GM20000 (cell line): ENCODE measurements at places on chromosomes 2 and 18.
A peak's percentile ranks its signal among the peaks of the same experiment; 100 is the strongest.

GRCh38 chr2:42252464-42252863 lies 83.3 kb downstream of the EML4 start:
- no peak for DNase-seq

DNA sequence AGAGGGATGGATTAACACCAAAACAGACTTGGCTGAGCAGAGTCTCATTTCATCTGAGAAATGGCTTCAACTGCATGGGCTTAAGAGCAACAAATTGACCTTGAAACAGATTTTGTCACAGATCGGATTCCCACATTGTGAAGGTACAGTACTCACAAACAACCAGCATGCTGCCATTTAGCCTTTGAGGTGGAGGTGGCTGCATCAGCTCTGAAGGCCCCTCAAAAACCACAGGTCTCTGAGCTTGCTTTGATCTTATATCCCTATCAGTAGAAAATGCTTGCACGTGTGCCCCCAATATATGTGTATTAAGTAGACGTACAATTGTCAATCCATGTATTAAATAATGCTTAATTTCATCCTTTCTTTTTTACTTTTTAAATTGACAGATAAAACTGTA lies 6.2 kb downstream of the VWA3B start:
- no peak for DNase-seq

- DNase-seq = no peak
Measured at GRCh38 chr2:35871672-35872071, 483.9 kb upstream of the CRIM1 start.

GRCh38 chr2:74162951-74163350 lies 15.2 kb upstream of the BOLA3 start:
- no peak for DNase-seq

DNA sequence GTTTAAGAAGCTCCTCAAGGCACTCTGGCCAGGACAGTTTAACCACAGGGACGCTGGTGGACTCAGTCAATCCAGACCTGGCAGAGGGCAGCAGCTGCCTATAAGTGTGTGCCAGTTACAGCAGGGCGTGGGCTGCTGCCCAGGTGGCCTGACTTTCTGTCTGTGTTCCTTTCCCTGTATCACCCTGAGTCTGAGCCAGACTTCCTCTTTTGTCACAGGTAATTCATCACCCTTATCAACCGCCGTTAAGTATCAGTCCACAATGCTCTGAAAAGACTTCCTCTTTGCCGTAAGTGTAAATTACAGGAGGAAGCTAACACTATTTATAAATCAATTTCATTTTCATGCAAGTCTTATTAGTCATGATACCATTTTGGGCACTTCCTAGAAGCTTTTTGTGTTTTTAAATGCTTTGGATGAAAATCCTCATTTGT lies 7.0 kb downstream of the LPIN1 start:
- peak; percentile 83 for DNase-seq

DNA sequence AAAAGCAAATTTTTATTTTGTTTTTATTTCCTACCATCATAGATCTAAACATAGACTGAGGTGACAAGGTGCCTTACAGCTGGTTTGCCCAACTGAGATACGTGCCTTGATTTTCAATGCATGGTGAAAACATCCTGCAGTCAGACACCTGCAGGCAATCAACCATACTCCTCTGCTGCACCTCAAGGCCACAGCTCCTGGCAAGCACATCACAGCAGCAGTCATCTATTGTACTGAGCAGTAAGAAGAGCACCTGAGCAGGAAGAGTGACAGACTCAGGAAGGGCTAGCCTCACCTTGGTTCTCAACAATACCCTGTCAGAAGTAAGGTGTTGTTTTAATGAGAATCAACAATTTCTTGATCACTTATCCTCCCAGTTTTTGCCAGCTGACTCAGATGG lies 1206.8 kb upstream of the NRXN1 start:
- DNase-seq = no peak

DNA sequence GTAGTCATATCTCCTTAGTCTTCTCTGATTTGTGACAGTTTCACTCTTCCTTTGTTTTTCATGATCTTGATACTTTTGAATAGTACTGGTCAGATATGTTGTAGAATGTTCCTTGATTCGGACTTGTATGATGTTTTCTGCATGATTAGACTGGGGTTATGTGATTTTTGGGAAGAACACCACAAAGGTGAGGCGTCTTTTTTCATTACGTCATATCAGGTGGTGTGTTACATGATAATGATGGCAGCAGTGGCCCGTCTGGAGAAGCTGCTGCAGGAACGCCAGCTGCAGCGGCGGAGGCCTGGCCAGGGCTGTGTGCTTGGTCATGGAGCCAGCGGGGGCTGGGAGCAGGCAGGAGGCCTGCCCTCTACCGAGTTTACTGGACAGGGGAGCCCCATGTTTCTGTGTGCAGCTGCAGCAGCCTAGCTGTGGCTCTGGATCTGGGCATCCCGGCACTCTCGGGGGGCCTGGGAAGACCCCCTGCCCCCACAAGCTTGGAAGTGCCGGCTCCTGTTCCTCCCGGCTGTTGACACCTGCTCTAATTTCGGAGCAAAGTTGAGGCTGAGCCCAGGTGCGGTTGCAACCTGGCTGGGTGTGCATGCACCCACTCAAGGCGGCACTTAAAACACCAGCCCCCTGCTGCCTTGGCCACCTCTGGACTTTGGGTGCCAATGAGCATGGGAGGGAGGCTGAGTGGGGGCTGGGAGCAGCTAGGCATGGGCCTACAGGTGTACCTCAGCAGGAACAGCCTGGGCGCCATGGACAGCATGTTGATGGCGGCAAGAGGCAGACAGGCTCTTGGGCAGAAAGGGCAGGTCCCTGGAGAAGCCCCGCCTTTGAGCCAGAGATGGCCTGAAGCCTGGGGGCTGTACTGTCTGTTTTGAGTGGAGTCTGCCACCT lies 26.1 kb downstream of the SLC4A10 start:
- no peak for DNase-seq

- DNase-seq = no peak
Measured at GRCh38 chr2:70822843-70823242, 2.4 kb upstream of the CLEC4F start.

GRCh38 chr2:72797740-72798139 lies 28.1 kb downstream of the EXOC6B start:
- DNase-seq = no peak

GRCh38 chr2:96847586-96847985 lies 3.8 kb upstream of the ANKRD23 start:
- no peak for DNase-seq

DNA sequence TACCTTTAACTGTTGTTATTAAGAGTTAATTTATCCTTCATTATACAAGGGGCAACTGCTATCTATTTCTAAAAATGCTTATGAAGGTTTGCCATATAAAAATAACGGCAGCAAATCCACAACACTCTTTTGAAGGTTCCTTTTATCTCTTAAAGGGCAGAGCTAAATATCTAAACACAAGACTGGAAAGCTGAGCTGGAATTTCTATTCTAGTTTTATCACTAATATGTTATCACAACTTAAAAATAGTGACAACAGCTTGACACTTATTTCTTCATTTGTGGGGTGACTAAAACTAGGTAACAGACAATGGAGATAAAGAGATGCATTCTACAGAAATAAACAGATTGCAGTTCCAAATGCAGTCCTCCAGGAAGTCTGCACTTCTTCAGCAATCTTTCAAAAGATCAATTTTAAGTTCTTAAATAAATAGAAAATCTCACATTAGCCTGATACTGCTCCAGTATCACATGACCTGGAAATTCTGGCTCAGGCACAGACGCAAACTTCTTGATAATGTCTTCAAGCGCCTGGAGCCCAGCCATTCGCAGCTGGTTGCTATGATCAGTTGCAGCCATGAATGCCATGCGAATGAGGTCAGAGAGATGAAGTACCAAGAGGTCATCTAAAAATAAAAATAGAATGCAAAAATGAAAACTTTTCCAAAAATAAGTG lies 54.0 kb upstream of the STRN start:
- no peak for DNase-seq

DNA sequence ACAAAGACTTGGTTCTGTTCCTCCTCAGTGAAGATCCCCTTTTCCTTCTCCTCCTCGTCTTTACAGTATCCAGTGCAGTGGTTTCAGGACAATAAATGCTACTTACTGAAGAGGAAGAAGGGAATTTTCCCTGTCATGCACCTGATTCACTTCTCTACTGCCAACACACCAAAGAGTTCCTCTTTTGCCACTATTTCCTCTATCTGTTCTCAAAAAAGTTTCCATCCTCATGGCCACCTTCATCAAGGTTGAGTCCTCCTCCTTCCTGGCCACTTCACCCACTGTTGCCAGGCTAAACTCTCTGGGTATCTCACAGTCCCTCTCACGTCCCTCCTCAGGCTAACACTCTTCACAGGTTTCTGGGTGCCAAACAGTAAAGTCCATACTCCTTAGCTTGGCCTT lies 41.7 kb downstream of the PLEKHM3 start:
- peak; percentile 27 for DNase-seq

- no peak for DNase-seq
Measured at GRCh38 chr2:30679426-30680088, 127.7 kb downstream of the CAPN13 start.

GRCh38 chr2:118841828-118842461 lies 5.5 kb downstream of the EN1 start:
- peak; percentile 34 for DNase-seq

- no peak for DNase-seq
Measured at GRCh38 chr2:176575237-176575744, 306.0 kb downstream of the MTX2 start.

- DNase-seq = no peak
Measured at GRCh38 chr2:232672588-232672987, 24.5 kb upstream of the GIGYF2 start.

DNA sequence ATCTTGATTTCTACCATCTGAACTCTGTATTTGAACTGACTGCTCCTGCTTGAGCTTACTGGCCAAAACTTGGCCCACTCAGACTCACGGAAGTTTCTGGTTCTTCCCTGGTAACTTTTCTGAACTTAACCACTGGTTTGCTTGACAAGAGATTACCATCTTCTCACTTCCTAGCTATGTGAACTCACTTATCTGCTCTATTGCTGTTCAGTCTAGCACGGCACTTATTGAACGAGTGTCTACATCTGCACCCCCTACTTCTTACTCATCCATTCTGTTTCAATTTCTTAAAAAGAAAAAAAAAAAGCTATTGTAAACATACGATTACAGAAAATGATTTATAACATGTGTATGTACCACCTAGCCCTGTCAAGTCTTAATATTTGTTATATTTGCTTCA lies 9.0 kb downstream of the CKAP2L start:
- DNase-seq = no peak

GRCh38 chr2:85746321-85747004 lies 7.3 kb upstream of the ATOH8 start:
- DNase-seq = no peak

- no peak for DNase-seq
Measured at GRCh38 chr2:38233231-38233983, 143.7 kb downstream of the ATL2 start.

DNA sequence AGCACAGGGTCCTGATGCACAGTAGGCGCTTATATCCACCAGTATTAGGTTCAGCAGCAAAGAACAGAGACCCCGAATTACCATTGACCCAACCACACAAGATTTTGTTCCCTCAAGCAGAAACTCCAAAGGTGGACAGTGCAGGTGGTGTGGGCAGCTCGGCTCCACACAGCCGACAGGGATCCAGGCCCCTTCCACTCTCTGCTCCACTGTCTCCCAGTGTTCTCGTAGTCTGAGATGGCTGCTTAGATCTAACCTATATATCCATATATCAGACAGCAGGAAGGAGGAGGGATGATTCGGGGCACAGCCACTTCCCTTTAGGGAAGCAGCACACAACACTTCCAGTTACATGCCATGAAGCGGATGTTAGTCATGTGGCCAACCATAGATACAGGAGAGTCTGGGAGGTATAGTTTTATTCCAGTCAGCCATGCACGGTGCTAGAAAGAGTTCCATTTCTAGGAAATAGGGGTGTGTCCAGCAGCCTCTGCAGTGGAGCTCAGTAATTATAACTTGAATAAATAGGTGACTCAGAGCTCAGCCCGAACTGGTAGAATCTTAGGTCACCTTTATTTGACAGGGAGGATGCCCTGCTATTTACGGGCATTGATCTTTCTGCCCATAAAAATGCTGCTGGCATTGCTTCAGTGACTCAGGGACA lies 158.9 kb downstream of the TWIST2 start:
- no peak for DNase-seq

GRCh38 chr2:239400596-239401066 lies at the start of gene HDAC4:
Gene HDAC4, minus strand, starts transcription at chr2:239401020. Its CDS starts 48,321 bp downstream, at chr2:239352699.
- no peak for DNase-seq

GRCh38 chr18:6413579-6414117 lies 1.1 kb downstream of the L3MBTL4 start:
- no peak for DNase-seq

- DNase-seq = no peak
Measured at GRCh38 chr2:69518841-69519240, 81.6 kb upstream of the NFU1 start.

GRCh38 chr2:160194351-160194750 lies 5.7 kb downstream of the ITGB6 start:
- no peak for DNase-seq

DNA sequence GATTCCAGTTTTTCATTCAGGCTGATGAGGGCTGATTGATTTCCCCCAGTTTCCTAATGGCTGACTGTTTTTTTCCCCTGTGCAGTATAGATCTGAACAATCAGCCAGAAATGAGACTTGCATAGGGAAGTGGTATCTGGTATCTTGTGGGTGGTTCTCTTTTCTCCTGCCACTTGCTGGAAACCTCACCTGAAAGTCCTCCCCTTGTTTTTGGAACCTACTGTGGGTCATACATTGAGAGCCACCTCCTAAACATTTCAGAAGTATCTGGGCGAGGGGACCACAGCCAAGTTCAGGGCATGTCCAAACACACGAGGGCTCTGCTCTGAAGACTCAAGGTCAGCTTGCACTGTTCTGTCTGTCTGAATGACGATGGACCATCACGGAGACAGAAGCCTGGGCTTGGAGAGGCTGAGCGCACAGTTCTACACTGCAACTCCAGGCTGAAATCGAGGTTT lies 19.3 kb downstream of the ALPK2 start:
- DNase-seq = peak; percentile 44

- no peak for DNase-seq
Measured at GRCh38 chr2:166494140-166494624, at the start of gene SCN7A. Gene SCN7A, minus strand, starts transcription at chr2:166494249. Its CDS starts 16,553 bp downstream, at chr2:166477696.

- no peak for DNase-seq
Measured at GRCh38 chr2:176158186-176158591, 1.1 kb downstream of the HOXD3 start.

DNA sequence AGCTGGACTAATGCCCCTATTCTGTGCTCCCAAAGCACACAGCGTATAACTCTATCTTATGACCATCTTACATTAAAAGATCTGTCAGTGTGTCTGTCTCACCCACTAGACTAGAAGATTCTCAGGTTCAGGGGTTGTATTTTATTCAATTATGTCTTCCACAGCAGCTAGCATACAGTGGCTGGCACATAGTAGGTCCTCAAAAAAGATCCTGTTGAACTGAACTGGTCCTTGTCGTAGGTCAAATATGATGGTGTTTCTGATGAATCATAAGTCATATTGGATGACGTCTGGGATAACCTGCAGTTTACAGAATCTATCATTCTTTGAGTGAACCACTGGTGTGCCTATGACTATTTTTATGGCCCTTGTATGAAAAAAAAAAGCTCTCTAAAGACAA lies 11.3 kb upstream of the TTC39C start:
- DNase-seq = no peak

GRCh38 chr2:203740871-203741281 lies 34.4 kb downstream of the CD28 start:
- DNase-seq = no peak

GRCh38 chr2:18119883-18120282 lies 241.4 kb downstream of the KCNS3 start:
- no peak for DNase-seq
